Left renal pelvis (tissue), 4 donors: ENCODE measurements at places on chromosomes 5 and 9. TPM values are rescaled to one million over a fixed set of nuclear protein-coding genes. Genes with fewer than 3 reads are reported as not detected.

The SLC34A3 gene
- 13.7 TPM for polyA plus RNA-seq

- DNase-seq: no peak
These were observed 70.3 kb downstream of the CDH18 start for GRCh38 chr5:19917588-19918122.

DNA sequence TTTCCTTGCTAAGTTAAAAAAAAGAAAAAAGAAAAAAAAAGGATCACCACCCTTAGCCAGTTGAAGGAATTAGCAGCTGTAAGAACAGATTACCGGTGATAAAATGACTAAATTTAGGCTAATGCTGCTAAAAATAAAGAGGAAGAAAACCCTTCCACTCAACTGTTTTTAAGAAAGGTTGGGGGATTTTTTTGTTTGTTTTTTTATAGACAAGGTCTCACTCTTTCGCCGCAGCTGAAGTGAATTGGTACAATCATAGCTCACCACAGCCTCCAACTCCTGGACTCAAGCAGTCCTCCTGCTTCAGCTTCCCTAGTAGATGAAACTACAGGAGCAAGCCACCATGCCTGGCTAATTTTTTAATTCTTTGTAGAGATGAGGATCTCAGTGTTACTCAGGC lies 101.7 kb downstream of the SNCAIP start:
- no peak for DNase-seq

GRCh38 chr9:94817291-94818177 lies 91.0 kb downstream of the AOPEP start:
- no peak for DNase-seq
